ENCODE measurements at places on chromosomes 16 and 17.

DNA sequence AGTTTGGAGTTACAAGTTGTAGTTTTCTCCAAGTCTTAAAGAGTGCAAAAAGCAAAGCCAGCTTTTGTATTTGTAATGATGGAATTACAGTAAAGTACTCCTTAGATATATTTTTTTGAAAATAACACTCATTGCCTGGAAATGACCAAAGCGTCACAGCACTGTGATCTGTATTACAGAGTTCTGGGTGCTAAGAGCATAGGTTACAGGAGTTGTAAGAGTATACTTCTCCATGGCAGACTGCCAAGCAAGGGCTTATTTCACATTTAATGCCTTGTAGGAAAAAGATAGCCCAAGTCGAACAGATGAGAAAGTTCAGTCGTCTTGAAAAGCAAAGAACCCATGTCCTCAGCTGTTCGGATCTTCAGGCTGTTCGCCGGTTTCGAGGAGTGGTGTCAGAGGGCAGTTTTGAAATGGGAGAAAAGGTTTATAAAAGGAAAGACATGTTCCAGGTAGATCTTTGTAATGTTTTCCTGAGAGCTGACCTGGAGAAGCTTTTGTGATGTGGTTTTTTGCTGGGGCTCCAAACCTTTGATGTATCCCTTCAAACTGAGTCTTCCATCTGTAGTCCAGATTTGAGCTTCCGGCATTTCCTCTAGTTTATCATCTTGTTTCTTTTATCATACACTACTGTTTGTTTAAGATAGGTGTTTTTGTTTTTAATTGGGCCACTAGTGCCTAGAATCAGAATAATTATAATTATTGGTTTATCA, 41.3 kb downstream of the ERCC4 start:
- no peak for DNase-seq

DNA sequence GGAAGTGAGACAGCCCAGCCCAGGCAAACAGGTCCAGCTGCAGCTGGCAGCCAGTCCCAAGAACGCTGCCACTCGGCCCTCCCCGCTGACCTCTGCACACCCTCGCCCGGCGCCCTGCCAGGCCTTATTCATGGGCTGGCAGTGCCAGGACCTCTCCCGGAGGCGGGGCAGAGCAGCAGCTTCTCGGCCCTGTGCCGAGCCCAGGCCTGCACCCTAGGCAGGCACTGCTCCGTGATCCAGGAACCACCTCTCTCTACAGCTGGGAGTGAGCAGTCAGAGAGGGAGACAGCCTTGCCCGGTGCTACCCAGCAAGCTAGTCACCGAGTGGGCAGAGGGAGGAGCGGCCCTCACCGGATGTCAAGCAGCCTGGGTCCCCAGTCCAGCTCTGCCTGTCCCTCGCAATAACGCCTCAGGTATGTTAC, 79.9 kb upstream of the CBX4 start:
- no peak for DNase-seq

GRCh38 chr17:8859027-8859803, 8.3 kb downstream of the PIK3R6 start:
- no peak for DNase-seq

DNA sequence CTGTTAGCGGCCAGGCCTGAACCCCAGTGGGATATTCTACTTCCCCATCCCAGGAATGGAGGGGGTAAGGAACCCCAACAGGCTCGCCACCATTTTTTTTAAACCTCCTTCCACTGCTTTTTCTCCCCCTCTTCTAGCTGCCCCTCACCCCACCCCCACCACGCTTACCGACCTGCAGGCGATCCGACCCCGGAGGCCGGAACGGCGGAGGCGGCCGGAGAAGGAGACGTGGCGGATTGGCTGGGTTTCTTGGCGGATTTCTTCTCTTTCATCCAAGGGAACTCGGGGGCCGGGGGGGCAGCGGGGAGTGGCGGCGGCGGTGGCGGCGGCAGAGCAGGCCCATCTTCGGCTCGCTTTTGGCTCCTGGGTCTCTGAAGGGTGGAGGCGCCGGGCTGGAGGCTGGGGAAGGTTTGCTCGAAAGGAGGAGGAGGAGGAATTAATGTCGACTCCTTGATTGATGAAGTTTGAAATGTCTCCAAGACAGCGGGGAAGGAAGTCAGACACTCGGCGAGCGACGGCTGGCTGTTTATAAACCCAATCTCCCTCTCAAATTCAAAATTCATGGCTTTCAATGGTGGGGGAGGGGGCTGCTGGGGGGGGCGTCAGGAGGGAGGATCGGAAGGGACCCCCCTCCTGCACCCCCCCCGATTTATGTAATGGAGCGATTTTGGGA, 424 bp downstream of the HOXB2 start:
- DNase-seq = peak; percentile 54

DNA sequence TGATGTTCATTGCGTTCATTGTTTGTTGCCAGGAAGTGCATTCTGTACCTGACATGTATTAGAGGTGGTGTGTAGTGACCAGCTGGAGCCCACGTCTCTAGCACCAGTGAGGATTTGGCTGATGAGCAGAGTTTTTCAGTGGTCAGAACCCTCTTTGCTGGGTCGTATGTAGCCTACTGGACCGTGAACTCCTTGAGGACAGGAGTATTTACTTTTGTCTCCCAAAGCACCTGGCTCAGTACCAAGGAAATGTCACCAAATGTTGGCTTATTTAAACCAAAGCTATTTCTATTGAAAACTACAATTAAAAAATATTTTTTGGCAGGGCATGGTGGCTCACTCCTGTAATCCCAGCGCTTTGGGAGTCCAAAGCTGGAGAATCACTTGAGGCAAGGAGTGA, 262.7 kb downstream of the SNX29 start:
- DNase-seq = no peak

- DNase-seq = no peak
Observed at GRCh38 chr17:48792033-48792798, 24.8 kb downstream of the TTLL6 start.

DNA sequence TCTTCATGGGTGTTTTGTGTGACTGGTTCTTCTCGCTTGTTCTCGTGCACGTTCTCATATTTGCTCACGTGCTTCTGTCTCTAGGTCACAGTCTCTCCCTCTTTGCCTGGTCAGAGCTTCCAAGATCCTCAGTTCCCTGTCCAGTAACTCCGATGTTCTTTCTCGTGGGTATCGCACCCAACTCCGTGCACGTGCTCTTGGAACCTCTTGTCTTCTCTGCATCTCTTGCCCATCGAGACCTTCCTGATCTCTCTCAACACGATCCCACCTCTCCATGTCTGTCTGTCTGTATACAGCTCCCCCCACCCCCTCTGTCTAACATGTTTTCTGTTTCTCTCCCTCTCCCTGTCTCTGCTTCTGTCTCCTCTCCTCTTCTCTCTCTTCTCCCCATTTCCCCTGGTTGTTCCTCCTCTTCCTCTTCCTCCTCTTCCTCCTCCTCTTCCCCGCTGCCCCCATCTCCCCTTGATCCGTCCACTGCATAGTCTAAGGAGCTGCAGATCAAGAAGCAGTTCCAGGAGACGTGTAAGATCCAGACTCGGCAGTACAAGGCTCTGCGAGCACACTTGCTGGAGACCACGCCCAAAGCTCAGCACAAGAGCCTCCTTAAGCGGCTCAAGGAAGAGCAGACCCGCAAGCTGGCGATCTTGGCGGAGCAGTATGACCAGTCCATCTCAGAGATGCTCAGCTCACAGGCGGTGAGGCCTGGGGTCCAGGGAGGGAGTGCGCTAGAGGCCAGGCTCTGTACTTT, 6.1 kb downstream of the HIRIP3 start:
- DNase-seq = no peak

GRCh38 chr16:88814144-88814502, 2.4 kb upstream of the APRT start:
- no peak for DNase-seq

DNA sequence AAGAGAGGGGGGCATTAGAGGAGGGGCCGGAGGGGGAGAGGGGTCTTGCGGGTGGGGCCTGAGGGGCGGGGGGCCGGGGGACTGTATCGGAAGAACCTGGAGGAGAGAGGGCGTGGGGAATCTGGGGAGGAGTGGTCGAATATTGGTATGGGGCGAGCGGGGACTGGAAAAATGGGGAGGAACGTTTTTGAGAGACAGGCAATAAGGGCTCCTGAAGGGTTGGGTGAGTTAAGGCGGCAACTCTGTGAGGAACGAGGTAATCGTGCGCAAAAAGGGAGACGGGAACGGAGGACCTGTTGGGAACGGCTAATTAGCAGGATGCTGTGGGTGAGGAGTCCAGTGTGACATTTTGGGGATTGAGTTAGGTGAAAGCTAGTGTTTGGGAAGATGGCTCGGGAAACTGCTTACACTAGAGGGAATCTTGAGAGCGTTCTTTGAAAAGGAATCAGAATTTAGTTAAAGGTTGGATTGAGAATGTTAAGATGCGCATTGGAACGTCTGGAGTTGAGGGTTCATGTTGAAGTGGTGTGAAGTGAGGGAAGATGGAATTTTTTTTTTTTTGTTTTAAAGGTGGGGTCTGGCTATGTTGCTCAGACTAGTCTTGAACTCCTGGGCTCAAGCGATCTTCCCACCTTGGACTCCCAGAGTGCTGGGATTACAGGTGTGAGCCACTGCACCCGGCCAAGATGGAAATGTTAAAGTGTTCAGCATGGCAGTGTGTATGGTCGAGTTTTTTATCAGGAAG, 662 bp downstream of the WIPF2 start:
- peak; percentile 28 for DNase-seq

DNA sequence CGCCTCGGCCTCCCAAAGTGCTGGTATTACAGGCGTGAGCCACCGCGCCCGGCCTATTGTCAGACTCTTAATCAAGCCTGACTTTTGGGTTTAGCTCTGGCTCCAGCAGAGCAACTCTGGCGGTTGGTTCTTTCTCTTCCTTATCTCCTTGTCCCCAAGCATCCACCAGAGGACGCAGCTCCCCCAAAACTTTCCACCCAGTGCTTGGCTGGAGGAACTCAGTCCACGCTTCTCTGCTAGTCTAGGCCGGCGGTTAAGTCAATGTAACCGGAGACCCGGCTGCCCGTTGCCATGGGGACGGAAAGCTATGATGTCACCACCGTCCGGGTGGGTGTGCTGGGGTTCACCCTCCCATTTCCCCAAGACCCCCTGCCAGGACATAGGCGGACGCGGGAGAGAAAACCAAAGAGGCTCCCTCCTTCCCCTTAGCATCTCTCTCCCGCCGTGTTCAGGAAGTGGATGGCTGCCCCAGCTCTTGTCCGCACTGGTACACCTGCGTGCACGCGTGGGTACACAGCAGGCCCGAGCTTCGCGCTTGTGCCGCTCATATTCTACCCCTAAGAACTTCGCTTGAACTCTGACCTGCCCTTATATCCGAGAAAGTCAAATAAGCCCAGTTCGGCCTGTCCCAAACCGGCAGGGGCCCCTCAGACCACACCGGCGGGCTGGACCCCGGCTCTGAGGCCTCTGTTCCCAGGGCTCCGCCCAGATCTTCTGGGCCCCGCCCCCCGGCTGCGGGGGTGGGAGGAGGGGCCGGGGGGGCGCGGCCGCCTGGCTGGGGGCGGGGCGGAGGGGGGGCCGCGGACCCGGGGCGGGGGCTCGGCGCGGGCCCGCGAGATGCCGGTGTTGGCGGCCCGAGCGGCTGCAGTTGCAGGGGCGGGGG, at the start of gene RND2:
TSS of gene RND2 (plus strand) at position 825 of the 883 bp plus-strand sequence. CDS start 117 bp downstream, outside the sequence.
- DNase-seq = peak; percentile 87

GRCh38 chr16:85903559-85903958, 4.6 kb downstream of the IRF8 start:
- DNase-seq = no peak

GRCh38 chr17:9217151-9218056, 196.1 kb downstream of the NTN1 start:
- DNase-seq = no peak

- DNase-seq = no peak
Observed at GRCh38 chr16:23052908-23053580, 96.2 kb downstream of the USP31 start.

GRCh38 chr17:77204536-77204935, 63.8 kb downstream of the SEC14L1 start:
- DNase-seq = no peak

DNA sequence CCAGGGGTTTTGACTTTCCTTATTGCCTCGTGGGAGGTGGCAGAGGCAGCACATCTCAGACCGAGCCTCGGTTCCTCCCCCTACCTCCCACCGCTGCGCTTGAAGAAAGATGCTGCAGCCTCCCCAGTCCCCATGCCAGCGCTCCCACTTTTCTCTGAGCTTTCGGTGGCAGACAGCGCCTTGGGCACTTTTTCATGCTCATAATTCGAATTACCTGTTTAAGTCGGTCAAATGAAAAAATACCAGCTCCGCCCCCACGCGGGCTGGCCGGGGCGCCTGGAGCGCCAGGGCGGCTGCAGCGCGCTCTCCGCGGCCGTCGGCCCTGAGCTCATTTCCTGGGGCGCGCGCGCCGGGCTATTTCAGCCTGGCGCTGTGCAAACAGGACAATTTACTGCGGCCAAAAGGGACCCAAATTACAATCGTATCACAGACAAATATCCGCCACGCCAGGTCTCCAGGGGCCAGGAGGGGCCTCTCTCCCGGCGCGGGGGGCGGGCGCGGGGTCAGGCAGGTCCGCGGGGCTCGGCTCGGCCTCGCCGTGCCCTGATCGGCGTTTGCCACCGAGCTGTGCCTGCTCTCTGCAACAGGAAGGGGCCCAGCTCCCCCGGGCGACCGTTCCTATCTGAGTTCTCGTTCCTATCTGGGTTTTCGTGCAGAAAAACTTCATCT, 45.0 kb downstream of the SOST start:
- no peak for DNase-seq

DNA sequence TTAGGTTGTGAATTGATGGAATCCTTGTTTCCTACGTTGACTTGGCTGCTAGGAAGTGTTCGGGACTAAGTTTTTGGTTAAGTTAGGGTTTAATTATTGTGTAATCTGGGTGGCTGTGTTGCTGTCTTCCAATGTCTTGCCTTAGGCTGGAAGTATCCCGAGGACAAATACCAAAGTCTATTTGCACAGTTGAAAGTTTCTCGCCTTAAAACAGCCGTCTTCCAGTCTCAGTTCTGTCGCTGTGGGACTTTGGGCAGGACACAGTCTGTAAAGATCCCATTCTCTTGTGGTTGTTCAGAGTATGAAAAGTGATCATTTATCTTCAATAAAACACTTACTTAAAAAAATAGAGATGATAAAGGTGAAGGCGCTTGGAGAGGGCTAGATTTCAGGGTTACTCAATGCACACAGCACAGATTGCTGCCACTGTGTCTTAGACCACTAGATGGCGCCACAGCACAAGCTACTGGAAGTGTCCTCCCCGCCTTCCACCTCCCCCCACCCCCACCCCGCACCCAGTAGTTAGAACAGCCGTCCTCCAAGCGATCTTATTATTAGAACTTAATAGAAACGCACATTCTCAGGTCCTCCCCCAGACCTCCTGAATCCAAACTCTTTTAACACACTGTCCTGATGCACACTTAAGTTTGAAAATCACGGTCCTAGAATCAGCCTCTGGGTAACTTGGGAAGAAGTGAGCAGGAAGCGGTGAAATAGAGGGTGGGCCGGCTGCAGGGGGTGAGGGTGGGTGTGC, 45.8 kb downstream of the AKAP1 start:
- peak; percentile 83 for DNase-seq

All from CD4-positive, alpha-beta T cell treated with Interleukin-21 for 1 hour (primary cell).